Globus pallidus (tissue), 1 donor: ENCODE measurements at places on chromosomes 7 and 10.

DNA sequence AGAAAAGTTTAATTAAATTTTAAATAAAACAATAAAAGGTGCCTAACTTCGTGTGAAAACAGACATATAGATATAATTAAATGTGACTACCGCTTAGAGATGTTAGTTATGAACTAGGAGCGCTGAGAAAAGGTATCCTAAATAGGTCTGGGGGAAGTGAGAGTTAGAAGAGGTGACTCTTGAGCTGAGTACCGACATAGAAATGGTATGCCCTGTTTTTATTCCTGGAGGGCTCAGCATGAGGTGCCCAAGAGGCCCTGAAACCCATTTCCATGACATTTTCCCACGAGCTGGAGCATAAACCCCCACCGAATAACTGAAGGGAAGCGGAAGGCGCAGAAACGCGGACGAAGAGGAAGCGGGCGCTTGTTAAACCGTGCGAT lies 433 bp upstream of the STARD3NL start:
- DNase-seq, result no peak

DNA sequence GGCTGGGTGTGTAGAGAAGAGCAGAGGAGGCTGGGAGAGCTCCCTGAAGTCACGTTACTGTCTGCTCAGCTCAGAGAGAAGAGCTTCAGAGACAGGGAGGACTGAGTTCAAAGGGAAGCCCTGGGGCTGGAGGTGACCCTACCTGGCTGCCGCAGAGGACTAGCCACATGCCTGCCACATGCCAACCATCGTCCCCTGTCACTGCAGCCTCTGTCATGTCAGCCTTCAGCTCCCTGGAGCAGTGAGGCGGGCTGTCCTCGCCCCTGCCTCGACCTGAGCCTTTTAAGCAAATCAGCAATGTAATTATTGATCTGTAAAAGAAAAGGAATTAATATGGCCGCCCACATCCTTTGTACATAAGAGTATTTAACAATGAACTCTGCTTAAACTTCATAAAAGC lies 89.3 kb upstream of the RET start:
- DNase-seq, result no peak

DNA sequence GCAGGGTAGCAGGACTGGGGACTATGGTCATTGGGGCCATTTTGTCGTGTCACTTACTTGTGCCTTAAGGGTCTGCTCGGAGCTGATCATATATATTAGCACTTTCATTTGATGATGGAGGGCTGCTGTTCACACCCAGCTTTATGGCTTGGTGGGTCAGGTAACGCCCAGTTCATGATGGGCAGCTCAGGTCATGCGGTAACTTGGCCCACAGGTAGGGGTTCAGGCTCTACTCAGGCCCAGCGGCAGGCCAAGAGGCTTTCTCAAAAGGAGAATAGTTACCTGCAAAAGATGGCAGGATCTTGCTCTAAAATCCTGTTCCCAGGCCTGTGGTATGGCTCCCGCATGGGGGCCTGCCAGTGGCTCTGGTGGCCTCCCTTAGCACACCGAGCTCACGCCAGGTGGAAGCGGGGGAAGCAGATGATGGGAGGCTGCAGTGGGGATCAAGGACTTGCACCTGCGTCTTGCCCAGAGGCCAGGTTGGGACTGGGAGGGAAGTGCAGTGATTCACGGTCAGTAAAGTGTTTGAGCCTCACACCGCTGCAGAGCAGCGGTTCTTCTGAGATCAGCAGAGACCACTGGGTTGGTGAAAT lies 109.5 kb downstream of the ADCY1 start:
- DNase-seq, result no peak

DNA sequence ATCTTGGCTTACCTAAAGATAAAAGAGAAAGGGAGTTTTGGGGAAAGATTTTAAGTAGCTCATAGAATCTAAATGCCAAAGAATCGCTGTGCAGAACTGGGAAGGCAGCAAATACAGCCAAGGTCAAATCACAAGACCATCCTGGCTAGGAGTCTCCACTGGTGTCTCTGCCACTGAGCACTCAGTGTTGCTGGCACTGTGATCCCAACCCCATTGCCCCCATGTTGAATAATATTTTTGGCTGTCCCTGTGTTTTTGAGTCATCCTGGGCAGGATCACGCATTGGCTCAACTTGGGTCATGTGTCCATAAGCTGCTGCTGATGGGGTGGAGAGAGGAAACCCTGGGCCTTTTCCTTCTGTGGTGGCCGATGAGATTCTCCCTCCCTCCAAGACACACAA lies 21.2 kb downstream of the TLX1 start:
- DNase-seq, result no peak

DNA sequence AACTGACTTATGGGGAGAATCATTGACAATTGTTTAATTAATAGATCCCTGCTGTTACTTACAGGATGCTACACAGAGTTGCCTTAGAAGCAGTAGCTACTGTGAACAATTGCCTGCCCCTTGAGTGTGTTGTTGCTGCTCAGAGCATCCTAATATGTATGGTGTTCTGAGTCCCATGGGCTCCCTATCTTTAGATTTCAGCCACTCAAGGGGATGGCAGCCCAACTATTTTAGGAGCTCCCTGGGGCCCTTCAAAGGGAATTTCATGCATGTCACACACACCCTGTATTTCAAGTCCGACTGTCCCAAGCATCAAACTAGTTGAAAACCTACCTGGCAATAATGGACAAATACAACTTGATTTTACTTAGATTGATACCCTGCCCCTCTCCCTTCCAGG lies 111.2 kb downstream of the NOC3L start:
- DNase-seq, result no peak
